CD4-positive, alpha-beta memory T cell (primary cell): ENCODE measurements at places on chromosomes 16 and 17. TPM values are rescaled to one million over a fixed set of nuclear protein-coding genes. Genes with fewer than 3 reads are reported as not detected.

Gene RGS11
- not detected for polyA plus RNA-seq

Gene CDRT15L2
- not detected for polyA plus RNA-seq

GRCh38 chr17:66255112-66255511 is 25.9 kb upstream of the APOH start:
- peak overlapping the region; percentile 10 for H3K27ac ChIP-seq
- no peaks in the 10 kb centered on the region for H3K27me3 ChIP-seq
- peak; percentile 74 for DNase-seq
- peaks cover 26% of the 10 kb centered on the region for H3K4me1 ChIP-seq

- no peak overlapping the region for H3K27ac ChIP-seq
- no peak for DNase-seq
- no peaks in the 10 kb centered on the region for H3K36me3 ChIP-seq
- no peak overlapping the region for H3K4me3 ChIP-seq
- H3K4me1 ChIP-seq: no peaks in the 10 kb centered on the region
Observed at GRCh38 chr16:72928090-72928981, 119.6 kb downstream of the ZFHX3 start.

- no peak for DNase-seq
- H3K4me1 ChIP-seq: no peaks in the 10 kb centered on the region
- H3K36me3 ChIP-seq: no peaks in the 10 kb centered on the region
- no peak overlapping the region for H3K27ac ChIP-seq
Observed at GRCh38 chr17:79478051-79478461, 132.8 kb downstream of the RBFOX3 start.

DNA sequence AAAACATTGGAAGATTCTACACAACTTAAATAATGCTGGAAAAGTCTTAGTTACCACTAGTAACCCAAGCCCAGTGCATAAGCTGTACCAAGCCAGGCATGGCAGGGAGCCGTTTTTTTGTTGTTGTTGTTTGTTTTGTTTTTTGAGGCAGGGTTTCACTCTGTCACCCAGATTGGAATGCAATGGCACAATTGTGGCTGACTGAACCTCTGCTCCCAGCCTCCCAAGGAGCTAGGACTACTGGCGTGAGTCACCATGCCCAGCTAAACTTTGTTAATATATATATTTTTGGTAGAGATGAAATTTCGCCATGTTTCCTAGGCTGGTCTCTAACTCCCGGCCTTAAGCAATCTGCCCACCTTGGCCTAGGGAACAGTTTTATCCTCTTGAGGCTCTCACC is 564 bp upstream of the TMIGD1 start:
- H3K36me3 ChIP-seq: no peaks in the 10 kb centered on the region
- H3K27me3 ChIP-seq: no peaks in the 10 kb centered on the region
- DNase-seq: no peak
- no peak overlapping the region for H3K4me3 ChIP-seq
- peaks cover 37% of the 10 kb centered on the region for H3K4me1 ChIP-seq
